Central memory CD4-positive, alpha-beta T cell (primary cell): ENCODE measurements at places on chromosomes 3 and 15.

- no peak for DNase-seq
Measured at GRCh38 chr15:70561885-70562284, 201.5 kb downstream of the UACA start.

DNA sequence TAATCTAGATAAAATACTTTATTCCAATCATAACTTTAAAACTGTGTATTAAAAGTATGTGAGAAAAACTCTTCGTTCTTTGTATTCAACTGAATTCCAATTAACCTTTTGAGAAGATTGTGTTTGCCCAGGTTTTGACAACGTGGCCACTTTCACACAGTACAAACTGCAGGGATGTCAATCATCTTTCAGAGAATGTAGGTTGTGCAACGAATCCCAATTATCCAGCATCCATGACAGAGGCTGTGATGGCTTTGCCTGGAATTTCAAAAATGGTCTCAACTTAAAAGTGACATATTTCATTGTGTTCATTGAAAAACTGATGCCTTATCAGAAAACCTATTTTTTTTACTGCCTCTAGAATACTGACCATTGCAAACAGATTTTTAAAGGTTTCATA lies 615.1 kb upstream of the KCNMB2 start:
- DNase-seq = no peak

DNA sequence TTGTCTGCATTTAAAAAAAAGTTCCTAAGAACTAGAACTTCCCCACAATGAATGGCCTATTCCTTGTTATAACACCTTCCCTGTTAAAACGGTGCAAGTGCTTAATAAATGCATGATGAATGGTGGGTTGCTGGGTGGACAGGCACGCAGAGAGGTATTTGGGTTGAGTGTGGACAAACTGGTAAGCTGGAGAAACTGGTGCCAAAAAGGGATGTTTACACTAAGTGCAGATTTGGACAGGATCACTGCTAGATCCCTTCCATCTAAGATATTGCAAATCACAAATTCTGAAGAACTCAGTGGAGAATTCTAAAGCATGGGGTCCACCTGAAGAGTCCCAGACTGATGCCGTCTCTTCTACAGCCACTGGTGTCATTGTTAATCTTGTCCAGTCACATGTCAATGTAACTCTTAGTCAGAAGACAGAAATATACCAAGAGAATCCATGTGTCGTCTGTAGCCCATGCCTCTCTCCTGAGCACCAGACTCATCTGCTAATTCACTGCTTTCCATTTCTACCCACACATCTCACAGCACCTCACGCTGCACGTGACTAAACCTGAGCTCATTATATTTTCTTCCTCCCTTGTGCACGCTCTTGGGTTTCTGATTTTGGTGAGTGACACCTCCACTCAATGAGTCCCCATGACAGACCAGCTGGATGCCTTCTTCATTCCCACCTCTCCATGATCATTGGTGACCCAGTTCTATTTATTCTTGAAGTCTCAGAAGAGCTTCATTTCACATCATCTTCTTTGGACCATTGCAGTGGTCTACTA lies 328.9 kb downstream of the THSD4 start:
- no peak for DNase-seq

DNA sequence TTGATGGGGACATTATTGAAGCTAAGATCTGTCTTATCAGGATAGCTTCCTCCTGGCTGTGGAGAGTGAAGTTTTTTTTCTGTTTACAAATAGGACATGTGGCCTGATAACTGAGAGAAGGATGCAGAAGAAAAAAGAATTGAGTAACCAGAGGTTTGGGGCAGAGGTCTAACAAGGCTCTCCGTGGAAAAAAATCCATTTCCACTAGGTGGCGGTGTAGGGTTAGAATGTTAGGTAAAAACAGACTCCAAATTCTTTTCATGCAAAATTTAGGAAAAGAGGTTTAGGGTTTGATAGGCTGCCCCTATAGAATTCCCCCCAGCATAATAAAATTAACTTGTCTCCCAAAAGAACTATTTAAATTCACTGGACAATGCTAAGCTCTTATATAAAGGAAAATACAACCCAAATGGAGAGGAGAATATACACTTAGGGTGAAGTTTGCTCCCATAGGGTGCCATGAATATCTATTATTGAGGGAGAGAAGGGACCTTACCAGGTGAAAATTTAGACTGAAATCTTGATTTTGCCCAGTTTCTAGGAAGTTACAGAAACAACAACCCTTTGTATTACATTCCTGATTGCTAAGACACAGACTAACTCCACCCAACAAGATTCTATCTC lies 1560.4 kb downstream of the OTOL1 start:
- DNase-seq = no peak

- no peak for DNase-seq
Measured at GRCh38 chr3:149620291-149621020, 37.4 kb downstream of the WWTR1 start.

GRCh38 chr3:197468866-197469382 lies 86.8 kb downstream of the BDH1 start:
- DNase-seq = no peak

GRCh38 chr3:177810162-177810623 lies 612.9 kb upstream of the TBL1XR1 start:
- no peak for DNase-seq
